Activated naive CD4-positive, alpha-beta T cell treated with anti-CD3 and anti-CD28 coated beads, Interleukin-2, amount 50 U/mL, for 16 hours (primary cell): ENCODE measurements at places on chromosomes 5 and 9.

DNA sequence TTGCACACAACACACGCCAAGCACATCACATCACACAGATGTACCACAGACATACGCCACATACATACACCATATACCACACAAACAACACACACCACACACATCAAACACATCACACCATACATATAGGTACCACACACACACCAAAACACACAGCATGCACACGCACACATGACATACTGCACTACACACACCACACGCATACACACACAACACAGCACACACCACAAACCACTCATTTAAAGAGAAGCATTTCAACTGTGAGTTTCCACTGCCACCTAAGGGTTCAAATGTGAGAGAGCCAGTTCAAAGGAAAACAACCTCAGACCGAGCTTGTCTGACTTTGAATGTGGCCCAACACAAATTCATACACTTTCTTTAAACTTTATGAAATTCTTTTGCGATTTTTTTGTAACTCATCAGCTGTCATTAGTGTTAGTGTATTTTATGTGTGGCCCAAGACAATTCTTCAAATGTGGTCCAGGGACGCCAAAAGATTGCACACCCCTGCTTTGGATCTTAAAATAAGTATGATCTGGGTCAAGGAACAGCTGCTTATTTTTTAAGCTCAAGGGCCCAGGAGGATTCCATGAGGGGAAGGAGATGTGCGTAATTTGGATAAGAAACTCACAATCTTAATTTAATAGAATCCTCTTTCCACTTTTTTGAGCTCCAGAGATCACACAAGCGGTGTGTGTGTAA lies 494.6 kb downstream of the GADD45G start:
- no peak for DNase-seq

DNA sequence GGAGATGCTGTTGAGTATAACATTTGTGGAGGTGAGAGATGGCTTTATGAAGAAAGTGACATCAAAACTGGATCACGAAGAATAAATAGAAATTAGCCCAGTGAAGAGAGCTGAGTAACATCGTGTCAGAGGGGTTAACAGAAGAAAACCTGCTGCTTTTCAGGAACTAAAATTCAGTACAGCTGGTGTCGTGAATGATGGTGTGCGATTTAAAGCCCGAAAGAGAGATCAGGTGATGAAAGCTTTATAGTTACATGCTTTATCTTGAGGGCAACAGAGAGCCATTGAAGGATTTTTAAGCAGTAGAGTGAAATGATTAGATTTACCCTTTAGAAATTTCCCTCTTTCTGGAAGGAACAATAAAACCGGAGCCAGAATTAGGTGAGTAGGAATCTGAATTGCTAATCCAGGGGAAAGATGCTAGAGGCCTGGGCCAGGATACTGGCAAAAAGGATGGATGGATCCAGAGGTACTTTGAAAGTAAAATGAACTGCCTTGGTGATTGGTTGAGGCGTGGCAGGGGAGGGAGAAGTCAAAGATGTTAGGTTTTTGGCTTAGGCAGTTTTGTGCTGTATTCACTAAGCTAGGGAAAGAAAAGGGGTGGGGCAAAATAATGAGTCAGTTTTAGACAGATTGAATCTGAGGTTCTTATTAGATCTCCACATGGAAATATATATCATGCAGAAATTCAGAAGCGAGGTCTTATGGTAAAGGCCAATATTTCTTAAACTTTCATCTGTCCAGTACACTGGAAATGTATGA lies 3.4 kb downstream of the LRRC70 start:
- no peak for DNase-seq

DNA sequence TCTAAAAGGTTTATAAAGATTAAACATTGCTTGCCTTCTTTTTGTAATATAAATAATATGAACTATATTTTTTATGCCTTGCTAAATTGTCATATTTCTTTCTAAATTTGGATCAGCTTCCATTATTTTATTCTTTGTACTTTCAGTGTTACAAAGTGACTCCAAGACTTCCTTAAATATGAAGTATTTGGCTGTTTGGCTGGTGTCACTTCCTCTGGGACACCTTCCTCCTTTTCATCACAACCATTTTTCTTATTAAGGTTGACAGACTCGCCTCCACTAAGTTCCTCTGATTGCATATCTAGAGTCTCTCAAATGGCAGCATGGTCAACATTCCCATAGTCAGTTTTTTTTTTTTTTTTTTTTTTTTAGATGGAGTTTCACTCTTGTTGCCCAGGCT lies 73.8 kb upstream of the SLC1A1 start:
- no peak for DNase-seq

DNA sequence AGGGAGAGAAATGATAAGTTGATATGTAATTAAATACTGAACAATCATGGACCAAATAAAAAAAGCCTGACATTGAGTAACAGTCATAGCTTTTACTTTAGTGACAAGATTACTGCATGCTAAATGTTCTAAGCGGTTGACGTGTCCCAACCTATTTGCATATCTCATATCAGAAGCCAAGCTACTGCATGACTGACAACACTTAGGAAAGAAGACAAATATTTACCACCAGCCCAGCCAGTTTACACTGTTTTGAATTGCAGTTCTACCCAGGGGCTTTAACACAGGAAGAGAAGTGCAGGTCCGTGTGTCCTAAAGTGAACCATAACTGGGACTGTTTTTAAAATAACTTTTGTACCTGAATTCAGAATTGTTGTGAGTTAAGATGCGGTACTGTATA lies 219.9 kb downstream of the PRDM9 start:
- DNase-seq, result no peak

DNA sequence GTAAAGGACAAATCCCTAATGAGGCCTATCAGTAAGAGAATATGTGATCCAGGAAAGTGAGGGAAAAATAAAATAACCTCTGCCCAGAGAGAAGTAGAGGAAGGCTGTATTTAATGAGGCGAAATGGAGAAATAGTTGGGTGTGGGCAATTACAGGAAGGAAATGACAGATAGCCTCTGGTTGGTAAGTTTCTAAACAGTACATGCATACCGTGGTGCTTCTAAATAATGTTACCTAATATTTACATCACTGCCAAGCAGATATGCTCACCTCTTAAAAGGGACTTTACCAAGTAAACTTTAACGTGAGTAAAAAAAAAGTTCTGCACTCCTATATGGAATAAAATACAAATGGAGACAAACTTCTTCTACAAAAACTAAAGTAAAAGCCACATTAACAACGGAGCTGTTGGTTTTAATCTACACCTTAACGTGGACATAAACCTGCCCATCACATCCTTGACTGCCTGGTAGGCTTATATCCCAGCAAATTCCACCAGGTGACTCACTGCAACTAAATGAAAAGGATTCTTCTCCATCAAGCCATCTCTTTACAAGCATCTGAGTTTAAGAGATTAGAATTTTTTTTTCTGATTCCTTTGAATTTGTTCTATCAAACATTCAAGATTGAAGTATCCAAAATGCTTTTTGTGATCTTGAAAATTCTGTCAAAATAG lies 12.4 kb downstream of the NFIL3 start:
- no peak for DNase-seq

GRCh38 chr5:55324815-55325418 lies 17.1 kb downstream of the MTREX start:
- no peak for DNase-seq

GRCh38 chr9:126756876-126757415 lies 47.9 kb upstream of the ZBTB43 start:
- no peak for DNase-seq

GRCh38 chr5:164688437-164688836 lies 1183.0 kb downstream of the MAT2B start:
- no peak for DNase-seq

DNA sequence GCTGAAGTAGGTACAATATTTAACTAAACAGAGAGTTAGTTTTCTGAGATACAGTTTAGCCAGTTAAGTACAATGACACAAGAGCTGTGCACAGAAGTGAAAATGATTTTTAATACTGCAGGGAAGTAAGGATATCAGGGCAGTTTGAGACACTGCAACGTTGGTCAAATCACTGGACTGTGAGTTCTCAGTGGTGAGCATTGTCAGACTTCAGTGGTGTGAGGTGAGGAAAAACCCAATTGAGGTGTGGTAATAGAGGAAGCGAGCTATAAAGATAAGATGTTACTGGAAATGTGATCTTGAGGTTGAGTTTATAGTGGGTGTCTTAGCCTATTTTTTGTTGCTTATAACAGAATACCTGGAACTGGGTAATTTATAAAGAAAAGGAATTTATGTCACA lies 12.8 kb upstream of the FBXL7 start:
- no peak for DNase-seq

DNA sequence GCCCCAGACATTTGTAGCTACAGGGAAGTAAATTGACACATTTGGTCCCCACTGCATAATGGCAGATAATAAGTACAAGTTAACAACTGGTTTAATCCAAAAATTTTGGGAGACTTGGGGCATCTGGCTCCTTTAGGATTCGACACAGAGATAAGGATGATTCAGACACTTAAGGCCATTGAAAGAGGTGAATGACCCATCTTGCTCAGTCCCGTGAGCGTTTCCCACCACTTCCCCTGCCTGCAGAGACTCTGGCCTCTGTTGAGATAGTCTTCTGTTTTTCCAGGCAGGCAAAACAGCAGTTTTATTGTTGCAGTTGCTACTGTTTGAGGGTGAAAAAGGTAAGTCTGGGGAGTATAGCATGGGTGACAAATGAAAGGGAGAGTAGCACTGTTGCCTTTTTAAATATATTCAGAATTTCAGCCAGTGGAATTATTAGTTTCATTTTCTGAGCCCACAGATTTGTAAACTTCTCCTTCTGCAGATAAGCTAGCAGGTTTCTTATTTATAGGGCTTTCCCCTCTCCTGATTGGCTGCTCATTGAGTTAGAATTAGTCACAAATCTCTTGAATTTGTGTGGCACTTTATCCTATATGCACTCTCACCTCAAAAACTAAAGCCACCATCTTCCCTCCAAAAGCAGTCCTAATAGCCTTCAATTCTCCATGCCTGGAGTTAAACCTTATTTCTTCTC lies 19.3 kb downstream of the ACO1 start:
- no peak for DNase-seq

- no peak for DNase-seq
These were observed 127.0 kb upstream of the VLDLR start for GRCh38 chr9:2494562-2494961.

DNA sequence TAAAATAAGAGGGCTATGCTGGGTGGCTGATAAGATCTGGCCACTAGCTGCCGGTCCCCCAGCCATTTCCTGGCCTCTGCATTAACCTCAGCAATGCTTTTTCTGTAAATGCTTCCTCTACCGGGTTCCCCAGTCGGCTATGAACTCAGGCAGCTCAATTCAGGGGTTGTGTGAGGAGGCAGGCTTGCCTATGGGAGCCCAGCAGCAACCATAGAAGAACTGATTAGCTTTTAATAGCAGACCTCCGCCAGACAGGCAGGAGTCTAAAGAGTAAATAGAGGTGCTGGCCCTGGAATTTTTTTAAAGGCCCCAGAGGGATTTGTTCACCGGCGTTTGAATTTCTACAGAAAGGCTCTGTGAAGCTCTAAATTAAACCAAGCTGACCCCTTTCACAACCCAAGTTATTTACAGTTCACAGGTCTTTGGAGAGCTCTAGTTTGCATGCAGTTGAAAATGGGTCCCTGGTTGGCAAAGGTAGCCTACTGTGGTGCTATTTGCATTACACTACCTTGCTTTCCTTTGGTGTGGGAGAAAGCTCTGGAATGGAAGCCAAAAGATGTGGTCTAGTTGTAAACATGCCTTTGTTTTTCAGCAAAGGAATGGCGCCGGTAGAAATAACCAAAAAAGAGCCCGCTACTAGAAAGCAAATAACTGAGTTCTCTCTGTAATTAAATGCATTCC lies 289.7 kb upstream of the SEMA6A start:
- DNase-seq, result no peak

DNA sequence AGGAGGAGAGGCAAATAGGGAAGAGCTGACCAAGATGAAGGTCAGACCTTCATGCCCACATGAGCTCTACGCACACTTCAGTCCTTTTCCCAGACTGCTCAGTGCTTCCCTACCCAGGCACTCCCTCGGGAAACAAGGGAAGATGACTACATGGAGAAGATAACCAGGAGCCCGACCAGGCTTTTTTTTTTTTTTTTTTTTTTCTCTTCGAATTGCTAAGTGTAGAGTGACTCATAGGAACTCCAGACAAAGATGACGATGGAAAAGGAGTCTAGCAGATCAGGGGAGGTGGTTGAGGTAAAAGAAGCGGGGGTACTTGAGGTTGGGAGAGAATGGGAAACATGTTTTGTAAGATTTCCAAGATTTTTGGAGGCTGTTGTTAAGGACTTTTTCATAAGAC lies 526.1 kb downstream of the BNC2 start:
- DNase-seq, result no peak

DNA sequence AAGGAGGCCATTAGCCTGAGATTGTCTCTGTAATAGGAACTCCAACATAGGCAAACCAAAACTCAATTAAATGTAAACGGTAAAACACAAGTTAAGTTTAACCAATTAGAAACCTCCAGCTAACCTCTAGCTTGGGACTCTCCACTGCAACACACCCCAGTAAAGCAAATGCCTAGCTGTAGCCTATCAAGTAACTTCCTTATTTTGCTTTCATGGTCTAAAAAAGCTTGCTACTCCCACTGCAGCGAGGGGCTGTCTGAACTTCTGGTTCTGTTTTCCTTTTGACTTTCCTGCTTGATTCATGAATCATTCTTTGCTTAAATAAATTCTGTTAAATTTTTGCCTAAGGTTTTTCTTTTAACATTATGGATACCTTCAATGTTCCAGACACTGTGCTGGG lies 24.4 kb upstream of the C5orf46 start:
- DNase-seq, result no peak

DNA sequence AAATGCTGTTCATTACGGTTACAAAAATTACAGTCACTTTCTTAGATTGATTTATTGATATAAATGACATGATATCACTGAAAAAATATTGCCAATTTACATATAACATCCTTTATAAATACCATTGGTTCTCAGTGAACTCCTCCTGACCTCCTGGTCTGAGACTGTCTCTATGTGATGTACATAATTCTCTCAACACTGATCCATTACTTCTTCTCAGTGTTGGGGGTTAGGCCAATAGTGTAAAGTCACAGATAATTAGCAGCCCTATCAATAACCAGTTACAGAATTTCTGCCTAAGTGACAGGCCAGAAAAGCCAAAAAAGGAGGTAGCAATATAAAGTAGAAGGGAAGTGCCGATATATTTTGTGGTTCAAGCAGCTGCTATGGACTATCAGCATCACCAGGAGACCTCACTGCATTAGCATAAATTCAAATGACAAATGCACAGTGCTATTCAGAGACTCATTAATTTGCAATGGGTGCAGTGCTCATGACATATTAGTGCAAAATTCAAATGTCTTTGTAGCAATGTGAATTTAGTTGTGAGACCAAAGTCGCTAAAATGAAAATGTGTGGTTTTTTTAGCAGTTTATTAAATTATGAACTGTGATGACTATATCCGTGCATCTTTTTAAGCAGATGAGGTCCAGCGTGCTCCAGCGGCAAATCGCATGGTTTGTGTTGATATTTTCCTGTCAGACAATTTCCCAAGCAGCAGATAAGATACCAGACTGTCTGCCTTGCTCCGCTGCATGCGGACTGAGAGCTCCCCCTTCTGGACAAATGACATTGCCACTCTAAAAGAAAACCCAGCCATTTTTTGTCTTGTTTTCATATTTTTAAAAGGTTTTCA lies 144.6 kb downstream of the CETN3 start:
- DNase-seq, result peak; percentile 40

GRCh38 chr5:41790038-41790776 lies 80.0 kb downstream of the OXCT1 start:
- DNase-seq, result no peak
